Heart right ventricle (tissue), 16 donors: ENCODE measurements at places on chromosomes 6 and 20. TPM values are rescaled to one million over a fixed set of nuclear protein-coding genes. Genes with fewer than 3 reads are reported as not detected.

GRCh38 chr6:71468841-71469700, 180.5 kb downstream of the OGFRL1 start:
- peak; percentile 23 for DNase-seq

GRCh38 chr6:106844930-106845329, 129.6 kb downstream of the CD24 start:
- DNase-seq: no peak

GRCh38 chr20:37352608-37352980, 6.7 kb downstream of the SRC start:
- no peak for DNase-seq

GRCh38 chr6:82906489-82906888, 159.2 kb downstream of the UBE3D start:
- no peak for DNase-seq

GRCh38 chr20:58864346-58864745, 11.8 kb downstream of the GNAS start:
- no peak for DNase-seq

- DNase-seq: no peak
These were observed 415.6 kb upstream of the RNF217 start for GRCh38 chr6:124546601-124547000.

DNA sequence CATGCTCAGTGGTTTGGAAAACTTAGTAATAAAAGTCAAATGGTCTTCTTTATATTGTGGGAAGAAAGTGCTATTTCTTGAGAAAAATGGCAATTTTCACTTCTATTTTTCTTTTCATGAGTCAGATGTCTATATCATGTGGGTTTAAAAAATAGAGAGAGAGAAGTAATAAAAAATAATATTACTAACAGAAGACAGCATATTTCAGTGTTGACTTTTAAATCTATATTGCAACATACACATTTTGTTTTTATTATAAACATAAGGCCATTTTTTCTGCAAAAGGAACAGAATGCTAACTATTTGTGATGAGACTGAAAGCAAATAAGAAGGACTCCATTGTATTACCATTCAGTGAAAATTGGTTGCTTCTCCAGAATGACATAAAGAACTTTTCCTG, 135.1 kb upstream of the CNR1 start:
- DNase-seq: no peak

- no peak for DNase-seq
These were observed 4.7 kb upstream of the ENPP5 start for GRCh38 chr6:46175446-46175845.

GRCh38 chr6:168188369-168189199, 109.6 kb upstream of the FRMD1 start:
- DNase-seq: no peak

GRCh38 chr20:33861458-33861857, 50.3 kb downstream of the CHMP4B start:
- no peak for DNase-seq

DNA sequence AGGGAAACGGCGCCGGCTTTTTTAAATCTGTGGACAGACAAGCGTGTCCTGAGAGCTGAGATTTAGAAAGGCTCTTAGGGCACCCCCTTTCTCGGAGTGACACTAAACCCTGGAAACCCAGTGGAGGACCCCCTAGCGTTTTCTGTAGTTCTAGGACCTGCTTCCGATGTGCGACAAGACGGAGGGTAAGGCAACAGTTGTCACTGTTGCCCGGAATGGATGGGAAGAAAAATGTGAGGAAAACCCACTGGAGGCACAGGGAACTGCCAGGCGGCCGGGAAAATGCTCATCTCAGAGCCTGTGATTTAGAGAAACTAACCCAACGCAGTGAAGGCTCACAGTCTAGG, 551 bp upstream of the ATP5F1E start:
- DNase-seq: no peak

GRCh38 chr6:18280084-18280483, 15.8 kb upstream of the DEK start:
- no peak for DNase-seq

DNA sequence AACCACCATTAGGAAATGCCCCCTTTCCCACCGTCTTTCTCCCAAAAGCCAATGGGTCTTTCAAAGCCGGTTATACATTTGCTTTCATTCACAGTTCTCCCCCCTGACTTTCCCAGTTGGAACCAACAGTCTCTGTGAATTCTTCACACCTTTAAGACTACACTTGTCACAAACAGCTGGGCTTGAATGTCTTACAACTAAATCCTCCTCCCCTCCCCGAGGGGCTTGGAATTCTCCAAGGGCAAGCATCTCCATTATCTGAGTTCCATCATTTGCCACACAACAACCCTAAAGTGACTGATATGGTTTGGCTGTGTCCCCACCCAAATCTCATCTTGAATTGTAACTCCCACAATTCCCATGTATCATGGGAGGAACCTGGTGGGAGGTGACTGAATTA, 12.9 kb downstream of the ZFP64 start:
- no peak for DNase-seq

DNA sequence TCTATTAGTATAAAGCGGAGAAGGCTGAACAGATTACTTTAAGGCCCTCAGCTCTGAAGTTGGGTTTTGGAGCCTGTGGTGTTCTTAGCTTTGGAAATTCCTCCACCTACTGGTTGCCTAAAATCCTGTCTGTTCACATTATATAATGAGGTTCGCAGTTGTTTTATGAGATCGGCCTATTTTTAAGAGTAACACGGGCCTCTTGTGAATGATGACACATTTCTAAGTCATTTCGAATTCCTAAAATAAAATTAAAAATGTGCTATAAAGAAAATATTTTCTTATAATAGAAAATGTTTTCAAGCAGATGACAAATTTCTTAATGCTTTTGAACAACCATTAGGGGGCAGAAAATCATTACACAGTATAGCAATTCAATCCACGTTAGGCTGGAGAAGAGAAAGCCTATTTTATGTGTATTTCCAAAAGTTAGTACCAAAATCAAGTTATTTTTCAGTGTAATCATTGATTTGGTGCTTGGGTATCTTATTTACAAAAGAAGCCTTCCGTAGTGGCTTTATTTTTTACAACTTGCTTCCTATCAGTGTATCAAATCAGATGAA, 15.8 kb upstream of the FAM8A1 start:
- no peak for DNase-seq

- DNase-seq: no peak
These were observed 120.8 kb upstream of the LGSN start for GRCh38 chr6:63440594-63440993.

- DNase-seq: no peak
These were observed 55.2 kb upstream of the SUPT3H start for GRCh38 chr6:45432977-45433376.

GRCh38 chr20:56872620-56873458, 243.7 kb downstream of the TFAP2C start:
- no peak for DNase-seq

DNA sequence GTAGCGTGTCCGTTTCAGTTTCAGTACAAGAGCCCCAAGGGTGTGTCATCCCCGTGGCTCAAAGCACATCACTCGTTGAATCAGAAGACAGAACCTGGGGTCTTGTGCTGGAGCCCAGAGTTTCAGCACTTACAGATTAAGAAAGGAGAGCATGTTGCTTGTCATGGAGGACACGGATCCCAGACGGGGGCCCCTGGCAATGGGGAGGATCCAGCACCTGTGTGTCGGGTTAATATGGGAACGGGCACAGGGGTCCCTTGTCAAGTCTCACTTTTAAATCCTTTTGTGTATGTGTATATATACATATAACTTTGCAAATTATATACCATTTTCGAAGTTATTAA, 23.4 kb downstream of the THBS2 start:
- DNase-seq: no peak

DNA sequence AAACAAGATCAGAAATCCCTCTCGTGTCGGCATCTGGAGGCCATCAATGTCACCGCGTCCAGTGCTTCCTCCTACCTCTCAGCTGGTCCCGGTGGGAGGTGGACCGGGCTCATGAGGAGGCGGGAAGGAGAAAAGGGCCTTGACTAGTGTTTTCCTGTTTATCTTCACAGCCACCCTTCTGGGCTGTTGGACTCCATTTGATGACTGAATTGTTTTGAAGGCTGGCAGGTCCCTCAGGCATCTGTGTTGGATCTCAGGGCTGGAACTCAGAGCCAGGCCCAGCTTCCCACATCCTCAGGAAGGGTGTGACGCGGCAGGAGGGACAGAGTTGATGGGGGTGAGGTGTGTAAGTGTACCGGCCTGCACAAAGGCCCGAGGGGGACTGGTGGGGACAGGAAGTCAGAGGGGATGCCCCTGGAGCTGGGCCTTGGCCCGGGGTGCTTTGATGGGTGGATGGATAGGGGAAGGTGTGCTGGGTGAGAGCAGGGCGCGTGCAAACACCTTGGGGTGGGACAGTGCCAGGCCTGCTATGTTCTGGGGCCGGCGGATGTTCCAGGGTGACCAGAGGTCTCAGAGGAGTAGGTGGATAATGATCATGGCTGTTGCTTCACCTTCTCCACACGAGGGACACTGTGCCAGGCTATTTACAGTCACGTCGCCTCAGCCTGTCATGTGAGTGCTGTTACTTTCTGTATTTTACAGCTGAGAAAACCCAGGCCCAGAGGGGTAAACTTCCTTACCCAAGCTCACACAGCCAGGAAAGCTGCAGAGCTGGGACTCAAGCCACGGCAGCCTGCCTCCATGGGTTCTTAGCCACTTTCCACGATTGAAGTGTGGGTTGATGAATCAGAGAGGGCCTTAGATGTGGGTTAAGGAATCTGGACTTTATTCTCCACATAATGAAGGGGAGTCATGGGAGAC, 17.9 kb upstream of the CHMP4B start:
- peak; percentile 40 for DNase-seq

DNA sequence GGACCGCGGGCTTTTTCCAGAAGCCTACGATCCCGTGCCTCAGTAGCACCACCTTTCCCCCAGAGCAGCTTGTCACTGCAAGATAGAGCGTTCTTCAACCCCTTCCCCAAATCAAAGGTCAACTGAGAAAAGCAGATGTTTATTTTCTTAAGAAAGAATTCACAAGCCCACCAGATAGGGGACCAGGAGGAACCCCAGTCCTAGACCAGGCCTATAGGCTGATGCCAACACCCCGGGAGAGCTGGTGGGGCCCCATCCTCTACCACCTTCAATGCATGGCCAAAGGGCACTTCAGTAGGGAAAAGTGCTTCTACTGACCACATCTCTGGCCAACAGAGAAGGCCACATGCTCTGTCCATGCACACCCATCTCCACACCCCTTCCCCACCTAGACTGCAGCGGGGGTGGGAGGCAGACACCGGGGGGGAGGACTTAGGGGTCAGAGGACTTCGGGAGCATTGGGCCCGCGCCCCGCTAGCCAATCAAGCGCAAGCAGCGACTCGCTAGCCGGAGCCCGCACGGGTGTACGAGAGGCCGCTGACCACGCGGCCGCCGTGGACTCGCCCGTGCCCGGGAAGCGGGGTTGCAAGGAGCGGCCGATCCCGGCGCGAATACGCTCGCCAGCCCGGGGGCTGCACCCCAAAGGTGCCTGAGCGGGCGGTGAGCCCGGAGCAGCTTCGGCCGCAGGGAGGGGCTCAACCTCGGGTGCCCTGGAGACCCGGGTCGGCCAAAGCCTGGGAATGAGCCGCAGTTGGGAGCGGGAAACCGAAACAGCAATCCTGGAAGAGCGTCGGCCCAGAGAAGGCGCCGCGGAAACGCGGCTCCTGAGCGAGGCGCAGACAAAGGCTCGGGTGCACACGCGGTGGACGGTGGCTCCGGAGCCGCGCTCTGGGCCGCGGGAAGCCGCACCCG, 2.8 kb downstream of the PDE10A start:
- DNase-seq: peak; percentile 44

GRCh38 chr6:80333342-80333741, 226.9 kb downstream of the BCKDHB start:
- no peak for DNase-seq

Gene TOX2
- total RNA-seq: 0.25 TPM

Gene OPRM1
- not detected for total RNA-seq

Gene BHLHE23
- total RNA-seq: not detected

Gene CYP24A1
- not detected for total RNA-seq

Gene EGFL8
- total RNA-seq: 7.9 TPM

Gene ADGRF5
- total RNA-seq: 36.7 TPM

Gene TPMT
- total RNA-seq: 11.0 TPM

Gene ULBP1
- total RNA-seq: 0.13 TPM

Gene DDX39B
- total RNA-seq: 173 TPM

Gene SLC17A5
- total RNA-seq: 4.2 TPM
